Renal cortical epithelial cell (primary cell): ENCODE measurements at places on chromosomes 2 and 18. TPM values are rescaled to one million over a fixed set of nuclear protein-coding genes. Genes with fewer than 3 reads are reported as not detected.

The PROC gene
- 0.25 TPM in 1 of 2 replicates, not detected in the other for total RNA-seq

The PAX3 gene
- total RNA-seq = not detected in 2 replicates

GRCh38 chr2:49715597-49715996, 561.3 kb upstream of the FSHR start:
- DNase-seq = no peak

- no peak for DNase-seq
Measured at GRCh38 chr2:43593254-43593653, 2.6 kb downstream of the THADA start.

DNA sequence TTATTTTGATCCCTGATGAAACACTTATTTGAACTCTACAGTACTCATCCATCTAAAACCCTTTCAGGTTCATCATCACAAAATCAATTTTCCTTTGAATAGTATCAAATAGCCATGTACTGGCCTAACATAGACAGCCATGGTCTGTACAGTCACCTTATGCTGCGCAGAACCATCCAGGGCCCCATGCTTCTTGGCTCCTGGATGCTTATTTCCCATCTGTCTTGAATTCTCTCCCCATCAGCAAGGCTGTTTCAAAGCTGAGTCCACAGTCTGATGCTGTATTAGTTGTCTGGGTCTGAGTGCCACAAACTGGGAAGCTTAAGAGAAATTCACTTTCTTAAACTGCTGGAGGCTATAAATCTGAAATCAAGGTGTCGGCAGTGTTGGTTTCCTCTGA, 290.2 kb downstream of the OSR1 start:
- no peak for DNase-seq

DNA sequence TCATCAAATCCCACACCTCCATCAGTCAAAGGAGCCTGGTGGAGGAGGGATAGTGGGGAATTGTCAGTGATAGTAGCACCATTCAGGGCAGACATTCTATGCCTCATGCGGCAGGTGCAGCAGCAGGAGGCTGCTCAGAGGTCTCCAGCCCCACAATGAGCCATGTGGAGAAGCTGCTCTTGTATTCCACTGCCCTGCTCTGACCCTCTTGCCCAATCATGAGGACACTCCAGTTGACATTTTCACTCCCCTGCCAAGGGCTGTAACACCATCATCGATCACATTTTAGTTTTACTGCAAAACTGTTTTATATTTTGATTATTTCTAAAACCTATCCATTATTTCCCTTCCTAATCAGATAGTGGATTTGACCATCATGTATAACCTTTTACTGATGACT, 487.6 kb upstream of the KLHL29 start:
- no peak for DNase-seq

- no peak for DNase-seq
Measured at GRCh38 chr18:63832470-63832869, 55.0 kb upstream of the SERPINB2 start.
